HL-60 (cell line): ENCODE measurements at places on chromosomes 6 and 20.
A peak's percentile ranks its signal among the peaks of the same experiment; 100 is the strongest.

DNA sequence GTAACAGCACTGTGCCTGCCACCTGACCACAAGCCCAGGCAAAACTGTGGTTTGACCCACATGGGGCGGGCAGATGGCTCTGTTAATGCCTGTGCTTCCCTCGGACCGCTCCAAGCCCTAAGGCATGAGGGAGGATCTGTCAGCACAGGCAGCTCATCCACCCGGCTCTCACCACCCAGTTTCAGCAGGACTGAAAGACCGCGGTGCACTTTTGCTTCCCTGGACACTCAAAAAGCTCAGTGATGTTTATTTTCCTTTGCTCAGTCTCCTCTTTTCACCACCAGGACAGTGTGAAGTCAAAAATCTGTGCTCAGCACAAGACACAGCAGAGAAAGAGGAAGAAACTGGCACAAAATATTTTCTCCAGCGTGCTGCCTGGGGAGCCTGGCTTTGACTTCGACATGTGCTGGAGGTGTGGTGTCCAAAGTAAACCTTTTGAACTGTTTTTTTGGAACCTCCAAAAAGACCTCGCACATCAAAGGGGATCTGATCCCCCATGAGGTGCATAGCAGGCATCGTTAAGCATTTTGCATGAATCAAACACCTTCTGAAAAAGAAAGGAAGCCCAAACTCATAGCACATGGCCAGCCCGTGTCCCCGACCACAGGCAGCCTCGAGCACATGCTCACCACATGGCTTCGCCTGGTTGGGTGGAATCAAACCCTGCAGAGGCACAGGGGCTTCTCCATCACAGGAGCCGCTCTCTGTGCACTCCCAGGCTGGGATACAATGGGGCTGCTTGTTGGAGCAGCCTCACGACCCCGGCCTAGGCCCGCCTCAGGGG is 441.7 kb upstream of the JARID2 start:
- peak; percentile 20 for DNase-seq

- DNase-seq = no peak
These were observed 109.4 kb upstream of the EMILIN3 start for GRCh38 chr20:41476013-41476441.

- DNase-seq = no peak
These were observed 96.3 kb upstream of the ZBTB24 start for GRCh38 chr6:109579361-109579760.

DNA sequence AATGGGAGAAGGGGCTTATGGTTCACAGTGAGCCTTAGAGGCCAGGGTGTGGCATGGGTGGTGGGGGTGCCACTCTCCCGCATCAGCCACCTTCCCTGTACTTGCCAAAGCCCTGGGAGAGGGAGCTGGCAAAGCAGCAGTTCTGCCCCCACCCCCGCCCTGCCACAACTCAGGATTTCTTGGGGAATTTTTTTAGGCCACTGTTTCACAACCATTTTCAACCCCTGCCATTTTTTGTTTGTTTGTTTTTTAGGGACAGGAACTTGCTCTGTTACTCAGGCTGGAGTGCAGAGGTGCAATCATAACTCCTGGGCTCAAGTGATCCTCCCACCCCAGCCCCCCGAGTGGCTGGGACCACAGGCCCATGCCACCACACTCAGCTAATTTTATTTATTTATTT is 22.4 kb upstream of the TM9SF4 start:
- DNase-seq = no peak

DNA sequence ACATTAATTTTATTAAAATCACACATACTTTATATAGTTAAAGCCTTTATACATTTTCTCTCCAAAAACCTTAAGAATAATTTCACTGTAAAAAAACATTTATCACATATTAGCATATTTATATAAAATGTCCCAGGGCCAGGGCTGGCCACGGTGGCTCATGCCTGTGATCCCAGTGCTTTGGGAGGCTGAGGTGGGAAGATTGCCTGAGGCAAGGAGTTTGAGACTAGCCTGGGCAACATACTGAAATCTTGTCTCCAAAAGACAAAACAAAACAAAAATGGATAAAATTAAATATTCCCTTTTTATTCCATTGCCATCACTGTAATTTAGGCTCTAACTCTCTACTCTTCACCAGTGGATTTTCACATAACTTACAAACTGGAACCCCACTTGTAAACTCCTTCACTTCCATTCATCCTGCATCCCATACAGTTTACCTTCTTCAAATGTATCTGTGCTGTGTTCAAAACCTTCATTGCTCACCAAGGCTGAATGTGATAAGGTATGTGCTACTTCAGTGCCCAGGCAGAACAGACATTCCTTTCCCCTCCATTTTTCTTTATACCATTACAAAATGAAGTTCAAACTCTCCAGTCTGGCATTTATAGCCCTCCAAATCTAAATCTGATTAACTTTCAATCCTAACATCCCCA is 42.9 kb upstream of the PIM1 start:
- DNase-seq = no peak
